MCF 10A (cell line): ENCODE measurements at places on chromosomes 2 and 18. TPM values are rescaled to one million over a fixed set of nuclear protein-coding genes. Genes with fewer than 3 reads are reported as not detected.

DNA sequence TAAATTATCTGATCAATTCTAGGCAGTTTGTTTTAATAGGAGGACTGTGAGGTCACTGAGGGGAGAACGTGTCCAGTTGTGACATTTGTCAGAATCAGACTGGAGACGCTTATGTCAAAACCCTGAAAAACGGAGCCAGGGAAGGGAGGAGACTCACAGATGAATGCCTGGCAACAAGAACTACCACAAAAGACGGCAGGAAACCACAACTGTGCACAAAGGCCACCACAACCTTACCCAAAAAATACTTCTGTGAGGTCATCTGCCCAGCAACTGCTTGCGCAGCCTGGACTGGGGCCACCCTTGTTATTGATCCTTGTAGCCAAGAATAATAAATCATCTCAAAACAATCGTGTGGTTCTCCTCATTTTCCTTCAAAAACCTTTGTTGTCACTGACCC lies 173.0 kb upstream of the ALKAL2 start:
- peak; percentile 23 for DNase-seq

DNA sequence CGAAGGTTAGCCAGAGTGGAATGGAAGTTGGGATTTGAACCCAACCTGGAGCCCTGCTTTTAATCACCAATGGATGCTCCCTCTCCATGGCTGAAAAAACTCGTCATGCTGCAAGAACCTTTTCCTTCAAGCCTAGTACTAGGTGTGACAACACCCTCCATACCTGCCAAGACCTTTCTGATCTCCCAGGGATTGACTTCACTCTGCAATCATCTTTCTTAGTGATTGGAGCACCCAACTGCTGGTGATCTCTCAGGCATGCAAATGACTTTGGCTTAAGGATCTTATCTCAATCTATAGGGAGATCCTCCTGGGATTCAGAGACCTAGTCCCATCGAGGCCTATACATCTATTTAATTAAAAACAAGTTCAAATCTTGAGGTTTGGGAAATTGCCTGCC lies 23.5 kb upstream of the ITGB6 start:
- DNase-seq = no peak

DNA sequence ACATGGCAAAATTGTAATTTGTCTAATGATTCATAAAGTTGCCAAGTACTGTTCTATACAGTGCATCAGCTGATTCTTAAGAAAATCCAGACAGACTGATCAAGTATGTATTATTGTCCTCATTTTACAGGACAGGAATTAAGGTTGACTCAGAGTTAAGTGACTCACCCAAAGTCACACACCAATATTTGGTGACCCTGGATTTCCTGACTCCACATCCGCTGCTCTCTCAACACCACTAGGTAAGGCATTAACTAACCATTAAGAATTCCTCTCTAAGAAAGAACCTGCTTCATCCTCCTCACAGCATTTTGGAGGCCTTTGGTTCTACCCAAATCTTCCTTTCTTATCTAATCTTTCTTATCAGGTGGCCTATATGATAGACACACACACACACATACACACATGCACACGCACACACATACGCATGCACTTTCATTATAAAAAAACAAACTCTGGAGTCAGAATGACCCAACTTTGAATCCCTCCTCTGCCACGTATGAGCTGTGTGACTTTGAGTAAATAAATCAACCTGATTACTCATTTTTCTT lies 150.8 kb downstream of the ANKRD44 start:
- no peak for DNase-seq

DNA sequence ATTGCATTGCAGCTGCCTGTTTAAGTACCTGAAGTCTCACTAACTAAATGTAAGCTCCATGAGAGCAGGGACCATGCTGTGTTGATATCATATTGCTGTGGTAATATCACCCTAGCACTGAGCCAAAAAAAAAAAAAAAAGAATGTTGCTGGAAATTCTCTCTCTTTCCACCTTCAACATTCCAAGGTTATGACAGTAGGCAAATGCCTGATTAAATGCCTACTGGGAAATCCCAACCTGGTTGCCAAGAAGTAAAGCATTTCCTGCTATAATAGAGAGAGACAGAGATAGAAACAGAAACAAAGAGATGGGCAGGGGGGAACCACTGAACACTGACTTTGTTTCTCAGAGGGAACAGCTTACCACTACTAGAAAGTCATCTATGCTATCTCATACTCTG lies 1604.2 kb downstream of the LRP1B start:
- no peak for DNase-seq

- DNase-seq = no peak
These were observed 181.5 kb upstream of the ITGA4 start for GRCh38 chr2:181275643-181276070.

The HOXD13 gene
- not detected in 2 replicates for total RNA-seq

GRCh38 chr2:219836647-219837177 lies 209.3 kb downstream of the SLC4A3 start:
- peak; percentile 71 for DNase-seq

DNA sequence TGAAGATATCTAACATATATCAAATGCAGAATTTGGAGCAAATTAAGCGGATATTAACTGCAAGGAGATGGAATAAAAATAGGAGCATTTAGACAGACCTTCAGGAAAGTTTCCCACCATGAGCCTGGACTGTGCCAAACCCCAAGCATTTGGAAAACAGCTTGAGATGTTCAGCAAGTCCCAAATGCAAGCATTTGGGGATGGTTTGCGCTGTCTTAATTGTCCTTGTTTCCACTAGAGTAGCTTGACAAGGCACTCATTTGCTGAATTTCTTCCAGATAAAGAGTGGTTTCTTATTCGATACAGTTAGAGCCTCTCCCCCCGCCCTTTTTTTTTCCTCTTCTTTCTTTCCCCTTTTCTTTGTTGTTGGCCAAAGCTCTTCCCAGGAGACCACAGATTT lies 77.1 kb upstream of the CDC42EP3 start:
- DNase-seq = no peak

DNA sequence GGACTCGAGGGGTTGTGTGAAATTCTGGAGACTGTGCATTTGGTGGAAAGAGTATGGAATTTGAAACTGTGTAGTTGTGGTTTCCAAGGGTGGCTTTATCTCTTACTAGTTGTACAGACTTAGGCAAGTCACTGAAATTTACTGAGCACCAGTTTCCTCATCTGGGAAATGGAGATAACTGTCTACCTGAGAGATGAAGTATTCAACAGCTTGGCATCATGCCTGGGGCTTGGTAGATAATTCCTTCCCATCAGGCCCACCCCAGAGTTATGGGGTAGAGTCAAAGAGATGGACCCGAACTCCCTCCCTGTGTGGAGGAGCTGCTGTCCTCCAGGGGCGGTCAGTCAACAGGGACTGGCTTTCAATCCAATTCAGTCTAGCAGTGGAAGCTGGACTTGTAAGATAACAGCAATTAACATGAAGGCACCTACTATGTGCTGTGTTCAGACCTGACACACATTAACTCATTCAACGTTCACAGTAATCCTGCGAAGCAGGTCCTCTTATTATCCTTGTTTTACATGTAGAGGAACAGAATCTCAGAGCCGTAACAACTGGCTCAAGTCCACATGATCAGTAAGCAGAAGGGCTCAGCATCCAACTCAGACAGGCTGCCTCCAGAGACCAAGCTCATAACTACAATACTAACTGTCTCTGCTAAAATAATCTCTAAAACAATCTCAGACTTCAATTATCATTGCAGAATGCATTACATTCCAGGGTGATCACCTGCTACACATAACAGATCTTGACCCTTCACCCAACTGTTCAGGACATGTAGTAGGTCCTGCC lies 432.1 kb downstream of the LPIN1 start:
- no peak for DNase-seq

DNA sequence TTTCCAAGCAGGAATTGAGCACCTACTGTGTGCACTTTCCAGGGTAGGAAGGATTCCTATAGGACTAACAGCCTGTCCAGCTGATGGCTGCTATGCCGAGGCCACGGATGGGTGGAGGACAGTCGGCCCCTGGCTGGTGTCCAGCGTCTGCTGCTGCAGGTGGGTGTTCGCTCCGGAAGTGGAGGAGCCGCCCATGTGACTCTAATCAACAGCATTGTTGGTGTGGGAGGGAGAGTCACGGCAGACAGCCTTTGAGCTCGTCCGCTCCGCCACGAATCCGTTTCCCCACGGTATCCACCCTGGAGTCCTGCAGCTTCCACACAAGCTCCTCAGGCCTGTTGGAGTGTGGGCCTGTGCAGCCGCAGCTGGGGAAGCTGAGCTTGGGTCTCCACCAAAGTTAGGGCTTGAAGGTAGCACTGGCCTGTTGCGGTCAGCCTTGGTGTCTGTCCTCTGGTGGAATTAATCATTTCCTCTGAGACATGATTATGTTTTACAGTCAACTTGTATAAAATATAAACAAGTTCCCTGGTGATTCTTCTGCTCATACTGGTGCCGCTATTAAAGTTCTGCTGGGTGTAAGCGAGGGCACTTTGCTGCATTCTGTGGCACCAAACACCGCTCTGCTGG lies 185.9 kb upstream of the TPO start:
- DNase-seq = no peak

The ST8SIA5 gene
- total RNA-seq = not detected in 2 replicates

- DNase-seq = no peak
These were observed 113.0 kb downstream of the BCL2 start for GRCh38 chr18:63206433-63207142.

The CCL20 gene
- total RNA-seq = 18.0 and 34.4 TPM in 2 replicates

DNA sequence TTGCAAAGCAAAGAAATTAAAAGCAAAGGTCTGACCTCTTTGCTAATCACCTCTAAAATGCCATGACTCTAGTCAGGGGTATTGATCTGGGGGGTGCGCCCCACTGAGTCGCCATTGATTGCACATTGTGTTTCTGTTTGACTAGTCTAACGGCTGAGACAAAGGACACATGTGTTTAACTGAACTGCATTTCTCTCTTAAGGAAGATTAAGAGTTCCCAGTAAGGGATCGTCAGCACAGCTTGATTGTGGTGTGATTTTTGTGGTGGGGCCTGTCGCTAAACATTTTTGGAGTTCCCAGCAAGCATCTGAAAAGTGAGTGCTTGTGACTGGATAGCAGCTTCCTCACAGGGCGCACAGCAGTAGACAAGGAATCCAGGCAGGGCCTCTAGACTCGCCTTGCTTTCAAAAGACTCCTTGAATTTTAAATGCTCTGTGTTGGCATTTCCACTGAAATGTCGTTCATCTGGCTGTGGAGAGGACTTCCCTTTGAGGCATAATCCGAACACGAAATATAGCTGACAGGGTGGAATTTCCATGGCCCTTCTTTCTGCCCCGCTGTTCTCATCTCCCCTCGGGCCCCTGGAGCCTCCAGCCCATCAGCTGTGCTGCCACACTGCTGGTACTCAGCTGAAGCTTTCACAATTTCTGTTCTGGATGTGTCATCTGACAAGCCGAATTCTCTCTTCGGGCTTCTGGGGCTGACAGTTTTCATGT lies 126.3 kb downstream of the FAM168B start:
- DNase-seq = no peak

GRCh38 chr18:2466978-2467377 lies 104.3 kb downstream of the METTL4 start:
- DNase-seq = no peak

DNA sequence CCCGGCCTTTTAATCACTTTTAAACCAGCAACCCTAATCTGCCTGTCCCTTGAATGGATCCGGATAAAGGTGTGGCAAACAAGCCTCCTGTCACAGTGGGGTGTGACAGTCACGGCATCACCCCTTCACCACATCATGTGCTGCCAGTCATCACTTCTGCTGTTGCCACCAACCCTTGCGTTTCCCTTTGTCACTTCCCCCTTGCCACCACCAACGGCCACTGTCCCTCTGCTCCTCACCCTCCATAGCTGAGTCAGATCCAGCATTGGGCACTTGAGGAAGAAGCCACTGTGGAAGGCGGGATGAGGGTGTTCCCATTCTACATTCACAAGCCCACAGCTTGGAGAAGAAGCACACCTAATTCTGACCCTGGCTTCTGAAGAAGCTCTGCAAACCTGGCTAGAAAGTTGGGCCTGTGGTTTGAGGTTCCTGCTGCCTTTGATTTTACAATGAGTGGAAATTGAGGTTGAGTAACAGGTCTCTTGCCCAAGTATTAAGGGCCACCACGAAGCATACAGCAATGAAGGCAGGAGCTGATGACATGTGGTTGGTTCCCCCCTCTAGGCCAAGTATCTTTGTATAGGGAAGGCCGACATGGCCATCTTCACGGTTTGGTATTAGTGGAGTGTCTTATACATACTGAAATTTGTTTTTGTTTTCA lies 22.9 kb upstream of the DARS1 start:
- DNase-seq = no peak

- no peak for DNase-seq
These were observed 150.1 kb downstream of the WDPCP start for GRCh38 chr2:63438181-63438580.

DNA sequence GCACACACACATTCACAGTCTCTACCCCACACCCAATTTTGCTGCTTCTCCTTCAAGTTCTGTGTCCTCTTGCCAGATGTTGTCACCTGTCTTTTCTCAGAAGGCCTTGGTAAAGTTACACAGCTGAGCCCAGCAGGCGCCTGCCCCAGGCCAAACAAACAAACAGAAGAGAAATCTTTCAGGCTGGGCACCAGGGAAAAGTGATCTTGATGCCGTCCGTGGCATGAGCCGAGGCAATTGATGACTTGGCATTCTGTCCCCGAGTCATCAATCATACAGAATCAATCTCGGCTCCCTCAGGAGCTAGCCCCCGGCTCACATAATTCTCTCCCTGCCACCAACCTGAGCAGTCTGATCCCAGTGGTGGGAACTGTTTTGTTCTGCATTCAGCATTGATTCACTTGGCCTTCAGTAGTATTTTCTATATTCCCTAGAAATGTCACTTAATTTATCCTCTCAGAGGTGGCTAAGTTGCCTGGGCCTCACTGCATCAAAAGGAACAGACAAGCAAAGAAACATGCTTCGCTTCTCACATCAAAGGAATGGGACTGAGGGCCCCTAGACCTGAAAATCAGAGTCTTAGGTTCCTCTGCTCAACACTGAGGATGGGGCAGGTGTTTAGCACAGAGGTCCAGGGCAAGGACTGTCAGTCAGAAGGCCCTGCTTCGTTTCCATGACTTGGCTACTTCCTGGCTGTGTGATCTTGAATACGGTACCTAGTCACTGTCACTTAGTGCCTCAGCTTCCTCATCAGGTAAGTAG lies 278.8 kb upstream of the CELF4 start:
- no peak for DNase-seq
